ENCODE measurements at places on chromosomes 3 and 15.

GRCh38 chr3:67362686-67363085, 291.7 kb downstream of the SUCLG2 start:
- no peak for DNase-seq

- no peak for DNase-seq
Measured at GRCh38 chr3:107884028-107884427, 206.8 kb downstream of the CD47 start.

DNA sequence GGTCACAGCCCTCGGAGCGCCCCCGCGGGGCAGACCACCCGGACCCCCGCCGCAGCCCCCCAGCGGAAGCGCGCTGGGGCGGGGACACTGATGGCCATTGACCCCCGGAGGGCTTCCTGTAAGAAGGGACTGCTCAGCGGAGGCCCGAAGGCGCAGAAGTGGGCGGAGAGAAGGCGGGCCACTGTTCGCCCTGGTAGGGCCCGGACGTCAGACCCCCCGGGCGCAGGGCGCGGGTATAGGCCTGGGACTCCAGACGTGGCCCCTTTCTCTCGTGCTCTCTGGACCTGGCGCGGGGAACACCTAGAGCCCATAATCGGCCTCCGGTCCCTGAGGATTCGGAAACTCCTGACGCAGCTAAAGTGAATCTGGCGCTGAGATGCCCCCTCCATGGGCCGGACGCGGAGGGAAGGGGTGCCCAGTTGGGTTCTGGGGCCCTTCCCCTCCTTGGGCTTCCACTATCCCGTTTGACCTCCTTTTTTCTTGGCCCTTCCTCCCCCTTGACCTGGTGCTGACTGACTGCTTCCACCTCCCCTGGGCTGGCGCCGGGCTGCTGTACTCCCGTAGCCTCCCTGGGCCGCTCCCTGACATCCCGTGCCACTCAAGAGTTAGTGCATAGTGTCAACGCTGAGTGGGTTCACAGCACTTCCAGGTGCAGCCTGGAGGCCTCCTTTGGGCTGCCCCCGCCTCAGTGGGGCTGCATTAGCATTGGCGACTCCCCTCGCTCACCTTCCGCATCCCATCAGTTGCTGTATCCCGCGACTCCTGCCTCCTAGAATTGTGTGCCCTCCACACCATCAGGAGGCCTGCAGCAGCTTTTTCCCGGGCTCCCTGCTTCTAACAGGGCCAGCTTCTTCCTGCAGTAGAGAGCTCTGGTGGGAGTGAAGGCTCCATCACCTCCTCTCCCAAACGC, 694 bp downstream of the ABTB1 start:
- no peak for DNase-seq

- DNase-seq, result no peak
Measured at GRCh38 chr15:74403588-74403919, 30.2 kb downstream of the SEMA7A start.

- no peak for DNase-seq
Measured at GRCh38 chr3:139159356-139159755, 114.7 kb upstream of the PRR23C start.

Data from activated CD8-positive, alpha-beta memory T cell treated with anti-CD3 and anti-CD28 coated beads for 24 hours (primary cell).